ENCODE measurements at places on chromosomes 6 and 20.

GRCh38 chr20:19498756-19499155 lies 259.3 kb upstream of the RIN2 start:
- no peak for DNase-seq

DNA sequence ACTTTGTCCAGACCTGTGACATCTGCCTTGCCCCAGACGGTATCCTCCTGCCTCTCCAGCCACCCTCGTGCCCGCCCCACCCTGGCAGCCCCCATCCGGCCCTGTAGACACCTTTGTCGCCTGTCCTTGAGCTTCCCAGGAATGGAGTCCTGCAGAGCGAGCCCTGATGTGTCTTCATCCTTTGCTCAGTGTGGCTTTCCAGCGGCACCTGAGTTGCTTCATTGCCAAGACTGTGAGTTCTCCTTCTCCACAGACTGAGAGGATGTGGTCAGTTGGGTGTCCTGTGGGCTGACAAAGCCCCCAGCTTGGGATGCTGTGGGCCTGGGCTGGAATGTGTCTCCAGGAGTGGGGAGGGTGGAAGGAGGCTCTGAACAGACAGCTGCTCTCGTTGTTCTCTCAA lies 1.7 kb upstream of the CST4 start:
- DNase-seq = no peak

DNA sequence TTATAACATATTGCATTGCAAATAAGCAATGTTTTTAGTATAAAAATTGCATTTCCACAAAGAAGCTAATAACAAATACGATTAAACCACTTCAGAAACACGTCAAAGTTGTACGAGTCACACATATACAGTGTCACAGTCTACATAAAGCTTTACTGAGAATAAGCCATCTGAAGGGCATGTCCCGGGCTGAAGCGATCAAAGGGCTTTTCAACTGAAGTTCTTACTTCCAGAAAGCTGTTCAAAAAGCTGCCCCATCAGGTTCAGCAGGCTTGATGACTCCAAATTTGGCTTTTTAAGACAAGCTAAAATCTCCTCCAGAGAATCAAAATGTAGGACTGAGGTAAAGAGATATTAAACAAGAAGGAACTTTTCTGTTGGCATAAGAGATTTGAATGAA lies 37.5 kb upstream of the HAO1 start:
- no peak for DNase-seq

DNA sequence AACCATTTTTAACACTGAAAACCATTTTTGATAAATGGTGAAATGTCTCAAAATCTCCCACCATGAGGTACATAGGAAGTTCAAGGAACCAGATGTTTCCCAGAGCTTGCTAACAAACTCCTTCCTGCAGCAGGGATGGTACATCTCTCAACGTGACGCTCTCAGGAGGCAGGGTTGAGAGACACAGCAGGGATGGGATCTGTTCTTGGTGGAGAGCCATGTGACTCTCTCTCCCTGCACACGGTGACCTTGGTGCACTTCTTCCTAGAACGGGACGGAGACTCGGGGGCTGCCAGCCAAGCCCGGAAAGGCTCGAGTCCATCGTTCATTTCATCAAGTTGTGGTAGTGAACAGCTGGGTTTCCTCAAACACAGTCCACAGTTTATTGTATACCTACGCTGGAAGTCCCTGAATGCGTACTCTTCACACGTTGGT lies 94.2 kb downstream of the FAM50B start:
- DNase-seq = no peak
